ENCODE measurements at places on chromosomes 4 and X.

- no peak for DNase-seq
Observed at GRCh38 chr4:3729882-3730226, 36.3 kb upstream of the ADRA2C start.

DNA sequence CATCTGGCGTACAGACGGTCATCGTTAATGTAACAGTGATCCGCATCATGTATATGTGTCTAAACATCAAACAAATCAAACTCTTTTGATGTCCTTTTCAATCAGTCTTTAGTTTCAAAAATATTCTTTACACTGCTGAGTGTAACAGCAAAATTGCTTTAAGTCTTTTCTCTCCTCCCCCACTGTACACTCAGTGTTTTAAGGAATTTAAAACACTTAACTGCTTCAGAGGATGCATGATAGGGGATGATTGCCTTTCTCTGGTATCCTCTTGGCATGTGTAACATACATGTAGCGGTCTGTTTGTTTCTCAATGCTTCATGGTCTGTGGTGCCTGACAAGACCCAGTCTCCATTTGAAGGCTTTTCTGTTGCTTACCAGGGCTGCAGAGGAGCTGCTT lies 41.6 kb downstream of the LIMCH1 start:
- DNase-seq = no peak

GRCh38 chrX:130995439-130995838 lies 62.7 kb upstream of the ARHGAP36 start:
- DNase-seq = no peak

DNA sequence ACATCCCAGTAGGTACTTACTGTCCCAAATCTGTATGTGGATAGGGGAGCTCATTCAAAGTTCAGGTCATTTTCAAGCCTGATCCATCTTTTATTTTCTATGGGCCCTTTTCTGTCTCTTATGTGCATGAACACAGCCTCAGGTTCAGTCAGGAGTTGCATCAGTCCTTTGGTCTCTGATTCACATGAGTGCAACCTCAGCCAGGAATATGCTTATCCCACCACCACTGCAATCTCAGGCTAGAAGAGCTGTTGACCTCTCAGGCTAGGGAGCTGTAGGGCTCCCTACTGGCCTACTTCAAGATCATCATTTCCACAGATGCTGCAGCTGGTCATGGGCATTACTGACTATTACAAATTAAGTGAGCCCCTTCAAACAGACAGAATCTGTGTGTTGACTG lies 27.2 kb downstream of the AASDH start:
- DNase-seq = no peak

GRCh38 chr4:139884438-139884837 lies 218.8 kb downstream of the MGST2 start:
- DNase-seq = no peak

DNA sequence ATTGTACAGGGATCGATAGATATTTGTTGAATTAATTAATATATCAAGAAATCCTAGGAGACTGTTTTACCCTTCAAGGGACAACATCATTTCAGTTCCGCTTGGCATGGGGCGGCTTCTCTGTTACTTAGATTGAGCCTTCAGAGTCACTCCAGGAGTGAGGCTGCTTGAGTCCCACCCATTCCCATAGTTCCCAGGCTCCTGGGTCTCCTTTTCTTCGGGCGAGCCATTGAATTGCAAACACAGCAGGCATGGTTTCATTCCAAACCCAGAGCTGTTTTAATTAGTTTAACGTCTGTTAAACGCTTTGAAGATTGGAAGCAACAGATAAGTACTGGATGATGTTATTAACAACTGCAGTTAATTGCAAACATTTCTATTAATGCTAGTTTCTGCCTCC lies 571 bp upstream of the EDA start:
- DNase-seq = no peak

DNA sequence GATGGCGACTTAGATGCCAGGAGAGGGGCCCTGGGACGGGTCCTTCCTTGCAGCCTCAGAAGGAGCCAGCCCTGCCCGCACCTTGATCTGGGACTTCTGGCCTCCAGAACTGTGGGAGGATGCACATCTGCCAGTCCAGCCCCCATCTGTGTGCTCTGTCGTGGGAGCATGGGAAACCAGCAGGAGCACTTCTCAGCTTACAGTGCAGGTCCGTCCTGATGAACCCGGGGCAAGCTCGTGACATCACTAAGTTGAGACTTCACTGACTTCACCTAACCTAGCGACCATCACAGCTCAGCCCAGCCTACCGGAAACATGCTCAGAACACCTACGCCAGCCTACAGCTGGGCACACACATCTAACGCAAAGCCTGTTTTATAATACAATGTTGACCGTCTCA lies 38.1 kb downstream of the ABLIM2 start:
- DNase-seq = no peak

DNA sequence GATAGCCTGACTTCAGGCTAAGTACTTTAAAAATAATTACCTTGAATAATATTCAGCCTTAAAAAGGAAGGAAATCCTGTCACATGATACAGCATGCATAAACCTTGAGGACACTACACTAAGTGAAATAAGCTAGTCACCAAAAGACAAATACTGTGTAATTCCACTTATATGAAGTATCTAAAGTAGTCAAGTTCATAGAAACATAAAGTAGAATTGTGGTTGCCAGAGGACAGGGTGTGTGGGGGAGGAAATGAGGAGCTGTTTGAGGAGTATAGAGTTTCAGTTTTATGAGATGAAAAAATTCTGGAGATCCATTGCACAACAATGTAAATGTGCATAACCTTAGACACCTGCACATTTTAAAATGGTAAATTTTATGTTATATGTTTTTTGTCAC lies 5.6 kb upstream of the STPG2 start:
- DNase-seq = no peak

DNA sequence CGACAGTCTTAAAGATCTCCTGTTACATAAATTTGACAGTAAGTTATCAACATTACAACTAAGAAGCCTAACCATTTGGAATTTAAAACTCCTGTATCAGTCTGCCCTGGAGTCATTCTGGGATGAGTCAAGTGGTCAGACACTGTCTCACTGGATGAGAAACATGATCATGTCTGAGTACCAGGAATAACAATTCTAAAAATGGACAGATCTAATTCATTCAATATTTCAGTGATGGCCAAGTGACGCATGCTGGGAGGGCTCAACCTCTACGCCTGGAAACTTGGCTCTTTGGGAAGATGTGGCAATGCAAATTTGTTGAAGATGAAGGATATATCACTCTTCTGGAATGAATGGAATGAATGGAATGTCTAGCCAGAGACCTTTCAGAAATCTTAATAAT lies 1427.2 kb downstream of the STIM2 start:
- DNase-seq = no peak

DNA sequence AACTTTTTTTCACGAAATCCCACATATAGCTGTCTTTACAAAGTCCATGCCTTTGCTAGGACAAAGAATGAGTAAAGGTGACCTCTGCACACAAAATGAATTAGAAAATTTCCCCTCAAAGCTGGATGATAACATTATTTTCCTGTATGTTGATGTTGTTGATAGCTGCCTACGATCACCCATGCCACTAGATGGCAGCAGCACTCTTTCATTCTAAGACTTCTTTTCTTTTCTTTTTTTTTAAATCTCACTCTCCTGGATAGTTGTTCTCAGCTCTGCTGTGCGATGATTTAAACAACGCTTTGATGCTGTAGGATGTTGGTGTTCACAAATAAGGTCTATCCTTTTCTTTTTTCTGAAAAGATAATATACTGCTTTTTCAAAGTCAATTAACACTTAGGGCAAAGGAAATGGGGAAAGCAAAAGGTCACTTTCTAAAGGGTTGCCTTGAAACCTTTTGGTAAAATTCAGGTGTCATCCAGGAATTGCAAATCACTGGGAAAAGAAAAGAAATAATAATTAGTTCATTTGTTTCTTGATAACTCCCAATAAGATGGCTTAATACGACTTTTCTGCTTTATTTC lies 266.8 kb downstream of the C4orf33 start:
- DNase-seq = peak; percentile 15

DNA sequence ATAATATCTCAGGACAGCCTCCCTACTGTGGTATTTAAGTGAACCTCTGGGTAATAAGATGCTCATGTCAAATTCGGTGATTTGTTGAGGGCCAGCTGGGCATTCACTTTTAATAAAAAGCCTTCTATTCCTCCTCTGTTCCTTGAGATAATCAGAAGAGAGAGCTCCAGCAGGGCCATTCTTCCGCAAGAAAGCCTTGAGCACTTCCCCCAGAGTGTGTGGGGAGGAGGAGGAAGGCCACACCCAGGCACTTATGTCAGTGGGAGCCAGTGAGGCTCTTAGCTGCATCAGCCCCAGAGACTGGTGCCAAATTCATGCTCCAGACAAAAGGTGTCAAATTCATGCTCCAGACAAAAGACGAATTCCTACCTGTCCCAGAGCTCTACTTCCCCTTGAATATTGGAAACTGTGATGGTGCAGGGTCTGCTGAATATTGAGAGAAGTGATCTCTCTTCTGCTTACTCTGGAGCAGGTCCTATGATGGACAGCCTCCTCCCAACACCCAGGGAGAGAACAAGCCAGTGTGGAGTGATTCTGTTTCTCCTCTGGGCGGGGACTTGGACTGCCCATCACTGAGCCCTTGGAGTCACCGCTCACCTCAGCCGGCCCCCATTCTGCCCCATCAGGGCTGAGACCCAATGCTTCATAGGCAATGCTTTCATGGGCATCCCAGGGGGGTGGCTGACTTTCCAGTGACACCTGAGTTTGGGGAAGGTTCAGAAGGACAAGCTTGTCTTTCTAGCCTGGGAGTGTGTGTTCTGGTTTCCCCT lies 68.1 kb downstream of the FHDC1 start:
- no peak for DNase-seq

GRCh38 chr4:68240620-68241019 lies 4.9 kb downstream of the TMPRSS11B start:
- no peak for DNase-seq

- no peak for DNase-seq
Observed at GRCh38 chr4:143313521-143313920, 23.2 kb upstream of the GAB1 start.

GRCh38 chrX:71533851-71534561 lies 1.1 kb downstream of the OGT start:
- peak; percentile 36 for DNase-seq

GRCh38 chr4:7722766-7723387 lies 216.8 kb downstream of the AFAP1 start:
- DNase-seq = no peak

DNA sequence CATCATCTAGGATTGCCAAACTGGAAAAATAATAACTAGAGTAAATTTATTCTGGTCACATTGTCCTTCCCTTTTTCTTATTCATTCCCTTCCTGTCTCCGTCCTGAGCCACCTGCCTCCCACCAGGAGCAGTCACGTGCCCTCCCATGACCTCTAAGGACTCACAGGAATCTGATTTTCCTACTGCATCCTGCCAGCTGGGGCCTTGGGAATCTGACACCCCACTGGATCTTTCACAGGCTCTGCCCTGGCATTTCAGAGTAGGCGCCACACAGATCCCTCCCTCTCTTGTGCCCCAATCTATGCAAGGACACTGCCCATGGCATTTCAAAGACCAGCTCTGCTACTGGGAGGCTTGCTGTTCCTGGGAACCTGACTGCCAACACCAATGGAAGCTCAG lies 520.5 kb downstream of the PPARGC1A start:
- no peak for DNase-seq

All from T follicular helper cell (primary cell).